ENCODE measurements at places on chromosomes 11 and 22.

DNA sequence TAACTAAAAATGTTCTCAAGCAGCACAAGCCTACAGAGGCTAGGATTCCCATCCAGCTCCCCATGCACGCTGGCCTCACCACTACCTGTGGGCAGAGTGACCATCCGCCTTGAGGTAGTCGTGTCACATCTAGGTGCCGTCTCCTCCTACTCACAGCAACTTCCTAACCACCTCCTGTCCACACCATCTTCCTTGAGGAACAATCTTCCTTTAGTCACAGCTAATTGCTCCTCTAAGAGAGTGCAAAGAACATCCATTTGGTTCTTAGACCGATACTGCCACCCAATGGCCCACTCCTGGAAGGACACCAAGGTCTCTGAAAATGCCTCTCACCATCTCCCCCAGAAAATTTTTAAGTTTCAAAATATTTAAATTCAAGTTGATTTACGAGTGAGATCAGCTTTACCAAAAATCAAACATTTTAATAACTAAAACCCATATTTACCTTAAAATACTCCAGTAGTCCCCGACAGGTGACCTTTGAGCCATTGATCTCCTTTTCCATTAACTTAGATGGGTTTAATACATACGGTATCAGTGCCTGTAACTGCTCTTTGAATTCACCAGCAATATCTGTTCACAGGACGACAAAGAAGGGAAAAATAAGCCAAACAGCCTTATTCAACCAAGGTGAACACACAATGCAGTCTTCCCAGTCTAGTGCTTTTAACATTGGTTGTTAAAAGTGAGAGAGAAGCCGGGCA lies 21.7 kb upstream of the PLAAT3 start:
- DNase-seq, result peak; percentile 86

DNA sequence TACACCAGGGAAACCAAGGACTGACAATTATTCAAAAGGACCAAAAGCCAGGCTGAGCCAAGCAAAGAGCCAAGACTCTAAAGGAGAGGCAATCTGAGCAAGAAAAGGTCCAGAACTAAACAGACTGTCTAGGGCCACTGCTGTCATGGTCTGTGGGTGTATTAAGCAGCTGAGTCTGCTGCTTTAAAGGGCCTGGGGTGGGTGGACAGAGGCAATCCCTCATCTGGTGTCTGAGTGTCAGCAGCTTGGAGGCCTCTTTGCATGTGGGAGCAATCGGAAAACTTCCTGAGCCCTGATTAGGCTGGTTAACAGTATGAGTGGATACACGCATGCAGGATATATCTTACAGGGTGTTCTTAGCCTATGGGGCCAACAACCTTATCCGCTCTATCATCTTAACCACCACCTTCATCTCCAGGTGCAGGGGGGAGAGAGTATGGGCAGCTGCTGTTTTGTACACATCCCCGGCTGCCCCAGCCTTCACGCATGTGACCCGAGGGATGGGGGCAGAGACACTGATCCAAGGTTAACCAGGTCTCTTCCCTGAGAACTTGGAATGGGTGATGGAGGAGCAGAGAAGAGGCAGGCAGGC lies 67.5 kb upstream of the TIMP3 start:
- DNase-seq, result no peak

DNA sequence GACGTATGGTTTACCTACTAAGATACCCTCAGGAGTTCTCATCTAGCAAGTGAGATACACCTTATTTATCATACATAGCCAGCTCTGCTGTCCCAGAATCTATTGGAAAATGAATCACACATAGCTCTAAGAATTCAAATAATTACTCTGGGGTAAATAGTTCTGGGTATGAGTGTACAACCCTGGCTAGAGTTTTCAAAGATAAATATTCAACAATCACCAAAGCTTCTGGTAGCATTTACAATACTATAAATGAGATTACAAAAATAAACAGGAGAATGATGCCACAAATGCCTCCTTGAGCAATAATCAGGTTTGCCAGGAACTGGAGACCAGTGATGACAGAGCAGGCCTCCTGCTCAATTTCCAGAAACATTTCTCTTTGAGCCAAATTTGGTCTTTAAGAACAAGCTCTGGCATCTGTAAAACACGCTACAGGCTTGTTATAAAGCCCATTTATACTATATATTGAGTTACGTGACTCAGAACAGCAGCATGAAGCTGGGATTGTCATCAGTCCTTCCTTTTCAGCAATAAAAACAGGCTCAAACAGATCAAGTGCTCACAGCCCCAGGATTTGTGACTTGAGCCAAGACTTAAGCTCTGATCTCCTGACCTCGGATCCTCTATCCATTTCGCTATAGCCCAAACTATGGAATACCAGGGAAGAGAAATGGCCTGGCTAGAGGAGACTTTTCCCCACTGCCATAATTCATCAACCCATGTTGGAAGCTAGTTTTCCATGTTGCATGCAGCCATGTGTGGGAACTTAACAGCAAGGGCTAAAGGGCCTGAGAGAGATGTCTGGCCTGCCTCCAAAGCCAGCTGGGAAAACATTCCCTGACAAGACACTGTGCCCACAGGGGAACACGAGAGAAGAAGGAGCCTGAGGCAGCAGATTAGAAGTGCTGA lies 19.7 kb downstream of the RAB30 start:
- peak; percentile 39 for DNase-seq

GRCh38 chr11:79830446-79830845 lies 389.6 kb upstream of the TENM4 start:
- no peak for DNase-seq

DNA sequence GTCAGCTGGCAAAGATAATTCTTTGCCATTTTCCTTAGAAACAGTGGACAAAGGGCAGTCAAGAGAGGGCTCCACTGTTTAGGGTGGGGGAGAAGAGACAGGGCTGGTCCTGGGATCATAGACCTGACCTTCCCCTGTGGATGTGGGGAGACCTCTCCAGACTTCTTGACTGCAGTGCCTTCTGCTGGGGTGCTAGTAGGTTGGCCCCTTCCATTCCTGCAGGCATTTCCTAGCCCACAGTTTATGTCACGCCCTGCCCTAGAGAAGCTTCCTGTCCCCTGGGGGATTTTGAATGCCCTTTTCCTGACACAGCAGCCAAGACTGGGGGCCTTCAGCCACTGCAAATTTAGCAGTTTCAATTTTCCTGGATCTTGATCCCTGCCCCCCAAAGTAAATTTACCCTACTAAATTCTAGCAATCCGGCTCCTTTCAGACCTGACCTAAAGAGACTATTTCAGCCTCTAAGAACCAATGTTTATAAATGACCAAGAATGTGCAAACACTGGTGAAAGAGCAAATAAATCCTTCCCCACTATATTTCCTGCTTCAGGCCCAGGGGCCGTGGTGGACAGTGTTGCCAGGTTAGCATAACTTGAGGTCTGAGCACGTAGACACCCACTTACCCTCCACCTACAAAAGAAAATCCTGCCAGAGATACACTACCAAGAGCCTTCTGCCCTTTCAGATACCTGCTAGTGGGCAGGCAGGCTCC lies 58.4 kb downstream of the PPFIBP2 start:
- no peak for DNase-seq

GRCh38 chr11:111335549-111335948 lies 37.2 kb downstream of the POU2AF3 start:
- no peak for DNase-seq
